ENCODE measurements at places on chromosomes 1 and 21.

DNA sequence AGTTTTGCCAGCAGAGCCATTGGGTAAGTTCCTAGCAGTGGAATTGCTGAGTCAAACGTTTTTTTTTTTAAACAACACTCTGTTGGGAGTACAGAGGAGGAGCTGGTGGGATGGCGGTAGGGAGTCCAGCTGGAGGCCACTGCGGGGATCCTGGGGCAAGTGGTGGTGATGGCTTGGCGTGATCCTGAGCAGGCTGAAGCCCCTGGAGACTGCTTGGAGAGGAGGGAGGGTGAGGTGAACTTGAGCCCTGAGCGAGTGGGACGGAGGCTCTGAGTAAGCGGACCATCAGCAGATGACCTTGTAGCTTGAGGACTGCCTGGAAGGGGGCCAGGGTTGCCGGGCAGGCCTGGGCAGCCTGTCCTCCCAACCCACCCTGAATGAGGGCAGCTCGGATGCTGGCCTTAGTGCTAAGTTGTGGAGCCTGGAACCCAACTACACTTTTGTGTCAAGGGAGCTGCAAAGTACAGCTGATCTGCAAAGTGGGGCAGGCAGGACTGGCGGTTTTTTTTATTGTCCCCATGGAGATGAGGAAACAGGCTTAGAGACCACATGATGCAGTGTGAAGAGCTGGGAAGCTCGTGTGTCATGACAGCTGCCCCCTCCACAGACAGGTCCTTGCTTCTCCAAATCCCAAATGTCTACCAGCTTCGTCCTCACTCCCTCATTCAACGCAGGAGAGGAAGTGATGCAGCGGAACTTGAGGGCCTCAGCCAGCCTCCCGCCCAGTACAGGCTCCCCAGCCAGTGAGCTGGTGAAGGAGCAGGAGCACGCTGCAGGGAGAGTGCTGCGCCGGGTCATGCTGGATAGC is 20.2 kb downstream of the MRPL37 start:
- DNase-seq = peak; percentile 59

GRCh38 chr1:2294725-2295078 is 66.6 kb downstream of the SKI start:
- no peak for DNase-seq

DNA sequence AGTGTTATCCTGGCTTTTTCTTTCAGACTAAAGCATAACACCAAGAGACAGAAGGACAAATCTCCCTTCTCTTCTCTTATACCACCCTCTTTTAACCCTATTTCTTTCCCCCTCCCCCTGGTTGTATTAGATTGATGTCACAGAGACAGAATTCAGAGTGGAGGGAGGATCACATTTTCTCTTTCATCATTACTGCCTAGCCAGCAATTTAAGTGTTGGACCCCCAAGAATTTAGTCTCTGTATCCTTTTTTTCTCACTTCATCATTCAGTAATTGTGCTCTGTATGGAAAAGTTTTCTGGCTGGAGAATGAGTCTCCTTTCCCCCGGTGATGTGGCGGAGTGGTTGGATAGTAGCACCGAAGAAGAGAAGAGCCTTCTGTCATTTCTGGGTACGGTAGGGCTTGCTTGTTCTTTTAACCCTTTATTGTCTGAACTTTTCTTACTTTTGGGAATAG is 124.8 kb downstream of the CLEC20A start:
- peak; percentile 43 for DNase-seq

DNA sequence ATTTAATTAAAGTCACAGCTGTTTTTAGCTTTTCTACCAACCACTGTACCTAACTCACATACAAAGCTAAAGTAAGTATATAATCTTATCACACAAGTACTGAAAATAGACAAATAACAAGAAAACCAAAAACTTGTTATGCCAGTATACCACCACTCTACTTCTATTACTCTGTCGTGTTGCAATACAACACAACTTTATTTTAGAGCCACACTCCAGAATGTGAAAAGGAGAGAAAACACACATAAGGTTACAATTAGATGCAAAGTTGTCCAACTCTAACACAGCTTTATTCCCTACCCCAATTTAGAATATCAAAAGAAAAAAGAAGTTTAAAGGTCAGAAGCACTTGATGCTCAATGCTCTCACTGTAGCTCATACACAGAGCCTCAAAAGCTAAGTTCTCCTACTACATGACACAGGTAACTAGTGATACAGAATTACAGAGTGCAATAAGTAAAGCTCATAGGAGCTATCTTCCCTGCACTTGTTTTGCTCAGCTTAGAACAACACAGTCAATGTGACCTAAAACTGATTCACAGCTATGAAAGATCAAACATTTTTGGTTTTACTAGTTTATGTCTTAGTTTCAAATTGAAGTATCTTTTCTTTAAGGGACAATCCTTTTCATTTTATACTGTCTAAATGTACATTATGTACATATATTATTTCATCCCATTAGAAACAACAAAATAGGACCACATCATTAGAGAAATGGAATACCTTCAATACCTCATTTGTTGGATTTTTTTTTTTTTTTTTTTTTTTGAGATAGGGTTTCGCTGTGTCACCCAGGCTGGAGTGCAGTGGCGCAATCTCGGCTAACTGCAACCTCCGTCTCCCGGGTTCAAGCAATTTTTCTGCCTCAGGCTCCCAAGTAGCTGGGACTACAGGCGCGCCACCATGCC is 29.2 kb downstream of the EYA3 start:
- no peak for DNase-seq

GRCh38 chr21:36825658-36826057 is 126.7 kb downstream of the SIM2 start:
- DNase-seq = no peak

DNA sequence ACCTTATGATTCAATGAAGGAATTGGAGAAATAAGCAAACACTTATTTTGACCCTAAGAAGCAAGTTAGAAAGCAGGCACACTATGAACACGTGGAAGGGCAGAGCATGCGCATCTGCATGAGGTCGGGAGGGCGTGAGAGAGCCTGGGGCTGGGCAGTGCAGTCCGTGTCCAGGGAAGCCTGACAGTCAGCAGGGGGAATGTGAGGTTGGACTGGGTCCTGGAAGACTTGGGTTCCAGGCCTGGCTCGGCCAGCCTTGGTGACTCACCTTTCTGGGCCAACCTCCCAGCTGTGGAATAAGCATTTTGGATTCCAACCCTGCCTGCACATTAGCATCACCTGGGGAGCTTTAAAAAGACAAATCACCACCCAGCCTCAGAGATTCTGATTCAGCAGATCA is 26.6 kb upstream of the LMX1A start:
- DNase-seq = peak; percentile 77

DNA sequence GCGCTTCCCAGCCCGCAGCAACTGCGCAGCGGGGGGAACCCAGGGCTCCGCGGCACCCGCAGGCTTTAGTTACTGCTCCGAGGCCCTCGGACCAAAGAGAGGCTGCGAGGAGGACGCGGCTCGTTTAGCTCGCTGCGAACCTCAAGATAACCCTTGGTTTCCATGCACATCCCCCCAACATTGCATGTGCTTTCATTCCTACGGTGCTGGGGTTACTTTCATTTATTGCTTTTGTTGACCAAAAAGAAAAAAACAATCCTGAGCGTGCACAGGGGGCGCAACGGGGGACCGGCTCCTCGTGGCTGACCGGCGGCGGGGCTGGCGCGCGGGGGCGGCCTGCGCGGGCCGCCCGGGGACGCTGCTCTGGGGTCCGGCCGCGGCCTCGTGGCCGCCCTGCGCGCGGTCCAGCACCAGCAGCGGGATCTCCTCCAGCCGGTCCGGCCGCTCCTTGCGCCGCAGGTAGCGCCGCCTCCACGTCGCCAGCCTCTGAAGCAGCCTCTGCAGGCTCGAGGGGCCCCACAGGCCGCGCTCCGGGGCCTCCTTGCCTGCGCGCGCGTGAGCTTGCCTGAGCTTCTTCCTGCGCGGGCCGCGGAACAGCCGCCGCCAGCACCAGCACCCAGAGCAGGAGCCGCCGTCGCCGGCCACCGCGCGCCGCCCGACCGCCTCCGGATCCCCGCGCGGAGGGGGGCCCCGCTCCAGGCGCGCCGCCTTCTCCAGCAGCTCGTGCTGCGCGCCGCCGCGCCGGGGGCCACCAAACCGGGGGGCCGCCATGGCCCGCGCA is 77.4 kb downstream of the DESI2 start:
- peak; percentile 66 for DNase-seq

DNA sequence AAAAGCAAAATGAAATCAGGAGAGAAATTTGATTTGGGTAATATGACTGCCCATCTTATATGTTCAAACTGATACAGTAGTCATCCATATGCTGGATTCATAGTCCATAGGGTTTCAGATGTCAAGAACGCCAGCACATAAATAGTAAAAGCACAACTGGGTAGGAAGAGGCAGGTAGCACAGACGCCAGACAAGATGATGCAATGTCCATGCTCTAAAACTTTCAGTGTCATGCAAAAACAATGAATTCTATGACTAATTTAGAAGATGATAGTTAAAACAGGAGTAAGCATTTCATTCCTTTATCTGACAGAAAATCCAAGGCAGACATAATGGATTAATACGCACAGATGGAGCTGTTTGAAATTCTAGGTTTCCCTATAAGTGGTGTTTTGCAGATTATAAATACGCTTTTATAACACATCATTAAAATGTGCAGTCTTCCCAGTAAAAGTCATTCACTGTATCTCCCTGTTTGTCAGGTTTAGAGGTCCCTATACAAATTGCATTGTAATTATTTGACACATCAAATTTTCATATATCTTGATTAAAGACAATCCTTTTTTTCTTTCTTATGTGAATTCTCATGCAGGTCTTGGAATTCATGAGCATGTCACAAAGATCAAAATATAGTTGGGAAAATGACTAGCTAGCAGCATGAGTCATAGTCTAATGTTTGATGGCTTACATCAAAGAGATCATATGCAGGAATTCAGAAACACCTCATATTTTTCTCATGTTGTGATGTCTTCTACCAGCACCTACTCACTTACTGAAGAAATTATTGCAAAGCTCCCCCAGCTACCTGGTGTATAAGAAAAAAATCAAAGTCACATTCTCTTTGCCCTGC is 139.9 kb downstream of the DSCAM start:
- DNase-seq = no peak

- DNase-seq = no peak
Measured at GRCh38 chr1:209787551-209787950, 3.2 kb upstream of the C1orf74 start.

DNA sequence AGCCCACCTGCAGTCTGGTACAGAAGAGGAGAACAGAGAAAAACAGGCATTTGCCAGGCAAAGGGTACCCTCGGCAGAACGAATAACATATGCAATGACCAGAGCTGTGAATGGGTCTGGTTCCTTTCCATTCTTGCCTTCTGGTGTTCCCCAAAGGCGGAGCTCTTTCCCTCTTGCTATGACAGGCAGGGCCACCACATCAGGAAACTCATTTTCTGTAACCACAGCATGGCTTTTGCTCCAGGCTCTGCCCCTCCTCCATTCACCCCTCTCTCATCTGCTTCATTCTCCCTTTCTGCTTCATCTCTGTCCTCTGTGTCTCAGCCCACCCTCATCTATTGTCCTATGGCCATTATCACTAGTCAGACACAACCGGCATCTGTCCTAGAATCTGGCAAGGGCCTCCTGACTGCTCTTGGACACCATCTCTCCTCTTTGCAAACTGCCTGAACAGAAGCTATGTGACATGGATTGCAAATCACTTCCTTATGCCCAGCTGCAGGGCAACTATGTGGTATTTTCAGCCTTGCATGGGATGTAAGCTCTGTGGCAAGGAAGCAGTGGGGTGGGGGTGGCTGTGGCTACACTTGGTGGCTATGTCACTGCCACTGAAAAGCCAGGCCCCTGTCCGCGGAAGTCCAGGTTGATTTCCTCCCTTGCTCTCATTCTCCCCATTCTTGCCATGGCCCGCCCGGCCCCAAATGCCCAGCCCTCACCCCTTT is 78.8 kb upstream of the ABCD3 start:
- DNase-seq = no peak

GRCh38 chr1:151047591-151047924 is at the start of gene C1orf56:
Gene C1orf56 (plus strand): TSS chr1:151047751. CDS start chr1:151047848, 97 bp downstream.
- peak; percentile 88 for DNase-seq

GRCh38 chr1:23395154-23395724 is 25.6 kb upstream of the ZNF436 start:
- no peak for DNase-seq

GRCh38 chr1:243558576-243558975 is 291.5 kb downstream of the AKT3 start:
- DNase-seq = no peak
